ENCODE measurements at places on chromosomes 7 and 10. TPM values are rescaled to one million over a fixed set of nuclear protein-coding genes. Genes with fewer than 3 reads are reported as not detected.

The SYT15B gene
- total RNA-seq = 0.23 TPM

The GPR15LG gene
- not detected for total RNA-seq

The COL13A1 gene
- not detected for total RNA-seq

The ZNF853 gene
- 0.23 TPM for total RNA-seq

The KCNIP2 gene
- total RNA-seq = 3.2 TPM

The NPFFR1 gene
- not detected for total RNA-seq

The MYO3A gene
- total RNA-seq = not detected

The CFTR gene
- not detected for total RNA-seq

The CRHR2 gene
- total RNA-seq = not detected

The PLCE1 gene
- 0.02 TPM for total RNA-seq

The CPA2 gene
- total RNA-seq = 0.14 TPM

The LRRC17 gene
- total RNA-seq = 0.18 TPM

The NANOS1 gene
- 0.90 TPM for total RNA-seq

The ZSCAN21 gene
- 7.7 TPM for total RNA-seq

The FRAT1 gene
- 2.9 TPM for total RNA-seq

The GPRIN2 gene
- not detected for total RNA-seq

The RSPH10B gene
- 0.59 TPM for total RNA-seq

The NUTM2E gene
- total RNA-seq = not detected

The KRIT1 gene
- total RNA-seq = 43.0 TPM

The MMRN2 gene
- not detected for total RNA-seq

The GPNMB gene
- 0.59 TPM for total RNA-seq

The DNA2 gene
- 51.6 TPM for total RNA-seq
